ENCODE measurements at places on chromosomes 4 and X.
A peak's percentile ranks its signal among the peaks of the same experiment; 100 is the strongest.

DNA sequence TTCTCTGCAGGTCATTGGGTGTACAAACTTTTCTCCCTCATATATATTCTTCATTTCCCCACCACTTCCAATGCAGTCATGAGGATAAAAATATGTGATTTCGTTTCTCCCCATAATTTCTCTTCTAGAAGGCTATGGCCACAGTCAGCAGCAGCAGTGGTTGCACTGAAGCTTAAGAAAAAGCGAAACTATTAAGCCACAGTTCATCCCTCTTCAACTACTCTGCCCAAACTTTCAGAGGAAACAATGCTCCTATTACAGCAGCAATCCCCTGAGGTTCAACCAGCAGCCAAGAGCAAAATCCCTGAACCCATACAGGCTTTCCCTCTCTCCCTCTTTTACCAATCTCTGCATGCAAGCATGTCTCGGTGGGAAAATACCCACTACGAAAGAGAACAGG lies 298.6 kb downstream of the DHX15 start:
- DNase-seq, result no peak

GRCh38 chr4:6495736-6496135 lies 23.3 kb upstream of the PPP2R2C start:
- no peak for DNase-seq

GRCh38 chrX:64758047-64758446 lies 218.2 kb downstream of the ZC4H2 start:
- peak; percentile 55 for DNase-seq

GRCh38 chr4:15381806-15382338 lies 46.0 kb upstream of the C1QTNF7 start:
- DNase-seq, result no peak

GRCh38 chr4:128291096-128291495 lies 3.5 kb upstream of the PGRMC2 start:
- DNase-seq, result no peak

DNA sequence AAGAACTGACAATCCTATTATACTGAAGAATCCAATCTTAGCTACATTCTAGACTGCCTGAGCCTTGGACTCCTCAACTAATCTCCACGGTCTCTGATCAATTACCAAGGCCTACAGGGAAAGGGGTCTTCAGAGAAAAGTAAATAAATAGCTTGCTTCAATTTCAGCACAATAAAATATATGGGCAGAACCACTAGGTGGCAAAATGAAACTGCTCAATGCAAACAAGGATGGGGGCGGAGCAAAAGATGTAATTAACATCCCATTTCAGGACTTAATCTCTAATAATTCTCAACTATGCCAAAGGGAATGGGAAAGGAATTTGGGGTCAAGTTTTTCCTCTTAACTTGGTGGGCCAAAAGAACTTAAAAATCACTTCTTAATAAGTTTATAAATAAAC lies 78.4 kb upstream of the MAP3K15 start:
- DNase-seq, result no peak

DNA sequence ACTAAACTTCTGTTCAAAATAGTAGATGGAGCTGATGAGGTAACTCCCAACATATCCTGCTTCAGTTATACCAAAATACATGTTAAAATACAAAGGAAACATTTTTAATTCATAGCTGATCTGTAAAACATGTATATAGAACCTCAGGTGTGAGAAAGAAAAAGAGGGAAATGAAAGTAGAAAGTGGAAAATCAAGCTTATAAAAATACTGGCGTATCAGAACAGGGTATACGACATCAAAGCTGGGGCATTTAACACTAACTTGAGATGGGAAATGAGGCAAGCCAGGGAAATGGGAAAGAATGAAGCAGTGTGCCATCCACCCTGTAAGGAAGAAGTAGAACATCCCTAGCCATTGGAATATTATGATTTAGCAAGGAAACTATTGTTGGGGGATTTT lies 767.5 kb downstream of the DMD start:
- no peak for DNase-seq

DNA sequence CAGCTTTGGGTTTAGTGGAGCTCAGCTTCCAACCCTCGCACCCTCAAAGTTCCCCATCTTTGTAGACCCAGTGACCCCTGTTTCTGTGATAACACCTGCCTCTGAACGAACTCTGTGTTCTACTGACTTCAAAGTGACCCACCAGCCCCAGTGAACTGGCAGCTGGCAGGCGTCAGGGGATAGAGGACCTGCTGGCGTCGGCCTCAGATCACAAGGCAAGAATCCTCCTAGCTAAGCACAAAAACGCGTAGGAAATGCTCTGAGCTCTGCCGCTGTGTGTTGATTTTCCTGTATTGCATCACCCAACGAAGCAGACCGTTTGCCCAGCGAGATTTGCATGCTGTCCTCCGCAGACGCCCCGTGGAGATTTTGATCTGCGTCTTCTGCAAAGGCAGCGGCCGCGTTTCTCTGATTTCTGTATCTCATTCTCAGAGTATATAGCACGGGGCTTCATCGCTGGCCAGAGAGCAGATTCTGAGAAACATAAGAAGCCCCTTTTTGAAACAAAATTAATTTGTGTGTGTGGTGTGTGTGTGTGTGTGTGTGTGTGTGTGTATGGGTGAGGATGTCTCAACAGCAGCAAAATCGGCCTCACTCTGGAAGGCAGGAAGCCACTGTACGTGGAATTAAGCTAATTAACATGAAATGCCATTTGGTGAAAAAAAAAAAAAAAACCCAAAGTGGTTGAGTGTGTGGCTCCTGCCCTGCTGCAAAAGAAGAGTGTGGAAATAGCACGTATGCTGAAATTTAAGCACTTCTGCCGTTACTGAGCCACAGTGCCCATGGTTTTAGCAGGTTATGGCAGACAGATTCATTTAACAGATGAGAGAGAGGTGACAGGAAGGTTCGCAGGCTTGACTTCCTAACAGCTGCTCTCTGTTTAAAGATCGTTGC lies 29.2 kb upstream of the ASMTL start:
- DNase-seq, result peak; percentile 80

DNA sequence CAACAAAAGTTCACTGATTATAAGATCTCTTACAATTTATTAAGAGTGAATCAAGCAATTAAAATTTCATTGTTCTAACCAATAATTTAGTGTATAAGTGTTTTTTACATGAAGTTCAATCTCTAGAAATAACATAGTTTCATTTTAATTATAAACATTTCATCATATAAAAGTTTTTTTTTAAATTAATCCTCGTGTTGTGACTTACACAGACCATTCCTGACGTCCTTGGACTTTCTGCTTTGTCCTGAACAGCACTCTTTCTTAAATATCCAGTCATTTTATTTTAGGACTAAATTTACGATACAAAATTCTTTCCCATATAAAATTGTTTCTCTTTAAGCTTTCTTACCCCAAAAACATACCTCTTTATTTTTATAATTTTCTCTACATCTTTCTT lies 841.7 kb upstream of the POU3F4 start:
- DNase-seq, result no peak

Measured in right lobe of liver (tissue), 6 donors.